AG10803 (cell line): ENCODE measurements at places on chromosomes 2 and 18.

- DNase-seq = no peak
These were observed 111.5 kb upstream of the UPP2 start for GRCh38 chr2:157990173-157990572.

GRCh38 chr2:143138292-143138691 lies 9.1 kb downstream of the ARHGAP15 start:
- DNase-seq = no peak

GRCh38 chr2:96762529-96763311 lies 2.0 kb downstream of the CNNM4 start:
- DNase-seq = no peak

DNA sequence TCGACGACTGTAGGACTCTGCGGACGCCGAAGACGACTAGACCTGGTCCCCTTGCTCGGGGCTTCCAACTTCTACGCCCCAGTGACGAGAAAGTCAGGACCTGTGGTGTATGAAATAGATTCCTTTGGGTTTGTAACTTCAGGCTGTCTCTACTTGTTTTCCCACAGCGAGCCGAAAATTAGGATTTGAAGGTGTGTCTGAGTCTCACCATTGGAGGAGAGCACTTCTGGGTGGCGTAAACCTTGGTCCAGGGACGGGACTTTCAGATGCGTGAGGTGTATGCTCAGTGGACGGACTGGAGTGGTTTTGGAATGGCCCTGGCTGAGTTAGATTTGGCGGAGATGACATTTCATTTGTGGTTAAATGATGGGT lies 1.3 kb downstream of the BIRC6 start:
- peak; percentile 13 for DNase-seq

DNA sequence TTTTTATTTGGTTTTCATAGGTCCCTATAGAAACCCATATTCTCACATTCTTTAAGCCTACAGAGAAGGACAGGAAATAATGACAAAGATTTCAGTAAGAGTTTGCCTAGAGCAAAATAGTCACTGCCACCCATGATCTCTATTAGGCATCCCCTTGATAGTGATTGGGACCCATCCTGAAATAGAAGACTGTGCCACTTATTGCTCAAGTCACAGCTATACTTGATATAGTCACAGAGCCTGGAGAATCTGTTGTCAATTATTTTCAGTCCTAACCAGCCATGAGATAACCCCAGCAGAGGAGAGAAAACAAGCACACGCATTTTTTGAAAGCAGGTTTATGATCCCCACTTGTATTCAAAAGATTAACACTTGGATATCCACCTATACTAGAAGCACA lies 8.2 kb downstream of the ERBB4 start:
- no peak for DNase-seq

DNA sequence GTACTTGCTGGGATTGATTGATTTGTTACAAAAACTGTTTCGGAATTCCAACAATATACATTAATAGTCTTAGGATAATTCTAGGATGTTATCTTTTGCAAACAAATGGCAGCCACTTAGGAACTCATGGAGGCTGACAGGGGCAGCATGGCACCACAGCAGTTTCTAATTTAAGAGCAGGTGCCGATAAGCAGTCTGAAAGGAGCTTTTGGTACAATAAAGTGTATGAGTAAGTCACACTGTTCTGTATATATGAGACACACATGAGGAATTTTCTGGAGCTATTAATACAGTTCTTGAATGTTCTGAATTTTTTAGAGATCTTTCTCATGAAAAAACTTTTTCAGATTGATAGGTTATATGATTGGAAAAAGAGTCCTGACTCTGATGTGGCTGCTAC lies 52.2 kb downstream of the EIF5B start:
- peak; percentile 71 for DNase-seq

- DNase-seq = peak; percentile 92
These were observed 35.5 kb downstream of the IL1R2 start for GRCh38 chr2:102027036-102027980.

- no peak for DNase-seq
These were observed 58.7 kb downstream of the AFTPH start for GRCh38 chr2:64582774-64583340.

DNA sequence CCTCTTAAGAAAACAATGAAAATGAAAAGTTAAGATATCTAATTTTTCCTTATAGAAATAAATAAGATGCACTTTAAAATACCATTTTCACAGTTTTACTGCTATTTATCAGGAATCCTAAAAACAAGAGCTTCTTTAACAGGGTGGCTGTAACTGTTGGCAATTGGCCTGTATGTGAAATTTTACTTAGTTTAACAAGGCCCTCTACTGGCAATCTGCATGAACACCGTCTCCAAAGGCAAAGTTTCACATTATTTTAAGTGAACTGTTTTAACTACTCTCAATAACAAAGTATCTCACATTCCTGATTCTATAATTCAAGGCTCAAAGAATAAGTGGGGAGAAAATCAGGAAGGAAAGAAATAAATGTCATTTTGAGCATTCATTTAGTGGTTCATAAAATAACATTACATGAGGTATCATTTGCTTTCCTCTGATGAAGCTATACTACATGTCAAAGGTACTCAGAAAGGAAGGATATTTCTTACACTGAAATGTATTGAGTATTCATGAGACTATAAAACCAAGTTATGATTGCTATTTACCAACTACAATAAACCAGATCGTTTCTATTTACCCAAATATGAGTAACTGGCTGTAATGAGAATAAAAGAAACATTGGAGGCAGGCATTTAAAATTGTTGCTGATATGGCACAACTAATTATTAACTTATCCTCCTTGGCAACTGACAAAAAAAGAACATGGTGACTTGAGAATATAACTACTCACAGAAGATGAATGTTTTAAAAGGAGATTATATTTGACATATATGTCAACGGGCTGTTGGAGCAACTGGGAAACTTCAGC lies 7.0 kb downstream of the NCKAP5 start:
- peak; percentile 81 for DNase-seq

GRCh38 chr18:12278741-12279682 lies 24.9 kb downstream of the CIDEA start:
- peak; percentile 95 for DNase-seq

- DNase-seq = no peak
These were observed 455.3 kb downstream of the MEIS1 start for GRCh38 chr2:66890166-66890742.
